ENCODE measurements at places on chromosomes 1 and 21. TPM values are rescaled to one million over a fixed set of nuclear protein-coding genes. Genes with fewer than 3 reads are reported as not detected.

GRCh38 chr21:26412885-26413284, 160.2 kb downstream of the CYYR1 start:
- DNase-seq: no peak

DNA sequence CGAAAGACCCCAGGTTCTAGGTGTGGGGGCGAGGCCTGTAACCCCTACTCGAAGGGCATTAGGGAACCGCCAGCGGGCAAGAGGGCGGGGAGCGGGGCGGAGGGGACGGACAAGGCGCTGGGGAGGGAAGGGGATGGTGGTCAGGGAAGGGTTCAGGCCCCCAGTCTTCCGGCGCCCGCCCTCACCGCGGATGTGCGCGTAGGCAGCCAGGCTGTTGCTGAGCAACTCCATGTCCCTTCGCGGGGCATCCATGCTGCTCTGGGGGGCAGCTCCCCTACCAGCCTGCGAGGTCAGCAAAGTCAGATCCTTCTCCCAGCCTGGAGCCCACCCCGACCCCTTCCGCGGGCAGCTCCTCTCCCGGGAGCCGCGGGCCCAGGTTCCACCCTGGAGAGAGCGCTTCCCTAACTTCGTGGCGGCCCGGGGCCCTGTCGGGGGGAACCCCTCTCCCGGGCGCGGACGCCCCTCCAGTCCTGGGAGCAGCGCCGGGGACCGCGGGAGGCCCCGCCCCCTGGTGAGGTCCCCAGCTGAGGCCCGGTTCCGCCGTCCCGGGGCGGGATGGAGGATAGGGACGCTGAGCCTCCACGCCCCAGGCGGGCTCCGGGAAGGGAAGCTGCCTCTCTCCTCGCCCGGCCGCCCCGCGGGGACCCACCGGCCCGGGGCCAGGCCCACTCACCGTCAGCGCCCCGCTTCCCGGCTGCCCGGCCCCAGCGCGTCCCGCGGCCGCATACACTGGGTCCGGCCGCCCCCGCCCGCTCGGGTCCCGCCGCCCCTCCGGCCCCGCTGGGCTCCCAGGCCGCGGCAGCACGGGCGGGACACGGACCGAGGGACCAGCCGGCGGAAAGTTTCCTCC, 434 bp downstream of the EVA1B start:
- peak; percentile 54 for DNase-seq

DNA sequence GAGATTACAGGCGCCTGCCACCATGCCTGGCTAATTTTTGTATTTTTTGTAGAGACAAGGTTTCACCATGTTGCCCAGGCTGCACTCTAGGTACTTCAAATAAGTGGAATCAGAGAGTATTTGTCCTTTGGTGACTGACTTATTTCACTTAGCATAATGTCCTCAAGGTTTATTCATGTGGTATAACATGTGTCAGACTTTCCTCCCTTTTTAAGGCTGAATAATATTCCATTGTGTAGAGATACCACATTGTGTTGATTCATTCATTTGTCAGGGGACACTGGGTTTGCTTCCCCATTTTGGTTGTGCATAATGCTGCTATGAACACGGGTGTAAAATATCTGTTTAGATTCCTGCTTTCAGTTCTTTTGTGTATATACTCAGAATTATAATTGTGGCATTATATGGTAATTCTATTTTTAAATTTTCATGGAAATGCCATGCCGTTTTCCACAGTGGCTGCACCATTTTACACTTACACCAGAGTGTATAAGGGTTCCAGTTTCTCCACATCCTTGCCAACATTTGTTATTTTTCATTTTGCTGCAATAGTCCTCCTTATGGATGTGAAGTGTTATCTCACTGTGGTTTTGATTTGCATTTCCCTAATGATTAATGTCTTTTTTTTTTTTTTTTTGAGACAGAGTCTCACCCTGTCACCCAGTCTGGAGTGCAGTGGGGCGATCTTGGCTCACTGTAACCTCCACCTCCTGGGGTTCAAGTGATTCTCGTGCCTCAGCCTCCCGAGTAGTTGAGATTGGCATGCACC, 35.1 kb downstream of the IL6R start:
- no peak for DNase-seq

SYT11 gene
- total RNA-seq: 7.4 TPM

DNA sequence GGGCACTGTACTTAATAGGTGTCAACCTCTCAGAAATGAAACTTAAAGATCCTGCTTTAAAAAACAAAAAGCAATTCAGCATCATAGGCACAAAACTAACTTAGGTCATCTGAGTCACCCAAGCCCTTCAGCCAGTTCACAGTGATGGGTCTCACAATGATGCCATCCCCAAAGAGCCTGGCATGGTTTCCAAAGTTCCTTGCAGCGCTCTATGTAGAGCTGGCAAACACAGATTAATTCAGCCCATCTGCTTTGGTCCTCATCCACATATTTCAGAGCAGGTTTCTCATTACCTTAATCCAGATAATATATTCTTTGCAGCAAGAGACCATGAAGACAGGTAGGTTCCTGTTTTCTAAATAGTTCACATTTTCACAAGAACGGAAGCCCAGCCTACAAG, 14.6 kb upstream of the PLA2G2C start:
- no peak for DNase-seq

DNA sequence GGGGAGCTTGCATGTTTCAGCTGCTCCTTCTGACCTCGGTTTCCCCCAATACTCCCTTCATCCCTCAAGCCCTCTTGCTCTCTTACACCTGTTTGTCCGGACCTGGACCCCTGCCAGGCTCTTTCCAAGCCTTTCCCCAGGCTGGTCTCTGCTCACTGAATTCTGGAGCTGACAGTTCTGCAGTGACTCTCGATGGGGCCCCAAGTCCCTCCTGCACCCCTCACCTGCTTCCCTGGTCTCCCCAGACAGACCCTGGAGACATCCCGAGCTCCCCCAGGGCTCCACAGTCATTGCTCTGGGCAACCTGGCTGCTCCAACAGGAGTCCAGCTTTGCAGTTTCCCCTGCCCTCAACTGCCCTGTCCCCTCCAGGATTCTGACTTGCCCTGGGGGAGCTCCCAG, 198.6 kb downstream of the GRIK3 start:
- DNase-seq: no peak

- no peak for DNase-seq
Measured at GRCh38 chr1:220430059-220430458, 97.9 kb upstream of the MARK1 start.

- DNase-seq: peak; percentile 97
Measured at GRCh38 chr21:41957991-41958766, 4.4 kb upstream of the C2CD2 start.

DNA sequence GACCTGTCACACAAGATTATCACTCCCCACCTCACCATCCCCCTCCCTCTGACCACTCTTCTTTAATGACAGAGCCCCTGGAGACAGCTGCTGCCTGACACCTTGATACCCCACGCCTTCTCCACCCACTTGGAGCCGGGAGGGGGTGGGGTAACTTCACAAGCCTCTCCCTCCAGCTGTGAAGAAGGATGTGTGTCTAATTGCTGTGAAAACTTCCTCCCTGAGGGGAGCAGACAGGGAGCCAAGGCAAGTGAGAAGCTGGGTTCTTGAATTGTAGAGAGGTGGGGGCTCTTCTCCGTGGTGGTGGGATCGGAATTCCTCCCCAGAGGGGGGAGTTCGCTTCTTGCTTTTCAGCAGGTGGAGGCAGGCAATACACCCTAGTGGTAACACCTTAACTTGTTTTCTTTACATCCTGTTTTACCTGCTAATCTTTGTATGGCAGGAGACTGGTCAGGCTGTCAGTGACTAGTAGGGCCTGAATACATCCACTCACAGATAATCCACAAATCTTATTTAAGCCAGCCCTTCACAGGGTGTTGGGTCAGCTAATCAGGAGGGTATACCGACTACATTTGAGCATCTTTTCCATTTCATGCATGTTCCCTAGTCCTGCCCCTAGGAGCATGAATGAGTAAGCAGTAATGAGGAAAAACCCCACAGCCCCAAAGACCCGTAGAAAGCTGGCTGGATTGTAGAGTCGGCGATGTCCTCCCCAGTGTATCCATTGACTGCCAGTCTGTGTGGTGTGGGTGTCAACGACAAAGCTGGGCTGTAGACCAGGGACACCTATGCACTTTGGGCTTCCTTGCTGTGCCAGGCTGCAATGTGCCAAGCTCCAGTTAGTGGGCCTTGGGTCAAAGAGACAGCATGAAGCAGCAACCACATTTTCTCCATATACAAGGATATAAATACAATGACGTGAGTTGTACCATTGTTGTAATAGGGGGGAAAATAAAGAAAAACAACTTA, 57.3 kb downstream of the NFASC start:
- DNase-seq: no peak

DNA sequence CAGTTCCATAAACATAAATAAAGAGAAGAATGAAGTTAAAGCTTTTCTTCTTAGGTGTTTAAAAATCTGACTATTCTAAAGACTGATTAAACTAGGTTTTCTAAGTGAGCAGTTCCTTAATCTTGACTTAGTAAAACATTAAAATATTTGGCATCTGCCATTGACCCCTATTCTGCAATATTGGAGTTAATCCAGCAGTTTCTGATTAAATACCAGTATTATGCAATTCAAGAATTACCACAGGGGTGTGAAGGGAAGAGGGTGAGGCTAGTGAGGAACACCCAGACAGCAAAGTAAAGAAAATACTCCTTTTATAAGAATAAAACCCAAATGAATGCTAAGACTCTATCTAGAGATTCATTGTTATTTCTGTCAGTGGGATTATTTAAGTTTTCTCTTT, 40.9 kb downstream of the CLIC4 start:
- DNase-seq: no peak

All from Daoy (cell line).